ENCODE measurements at places on chromosomes 3 and 15. TPM values are rescaled to one million over a fixed set of nuclear protein-coding genes. Genes with fewer than 3 reads are reported as not detected.

ARGFX gene
- not detected for polyA plus RNA-seq

- no peak for DNase-seq
Measured at GRCh38 chr15:81126892-81127291, 7.2 kb upstream of the CFAP161 start.

DNA sequence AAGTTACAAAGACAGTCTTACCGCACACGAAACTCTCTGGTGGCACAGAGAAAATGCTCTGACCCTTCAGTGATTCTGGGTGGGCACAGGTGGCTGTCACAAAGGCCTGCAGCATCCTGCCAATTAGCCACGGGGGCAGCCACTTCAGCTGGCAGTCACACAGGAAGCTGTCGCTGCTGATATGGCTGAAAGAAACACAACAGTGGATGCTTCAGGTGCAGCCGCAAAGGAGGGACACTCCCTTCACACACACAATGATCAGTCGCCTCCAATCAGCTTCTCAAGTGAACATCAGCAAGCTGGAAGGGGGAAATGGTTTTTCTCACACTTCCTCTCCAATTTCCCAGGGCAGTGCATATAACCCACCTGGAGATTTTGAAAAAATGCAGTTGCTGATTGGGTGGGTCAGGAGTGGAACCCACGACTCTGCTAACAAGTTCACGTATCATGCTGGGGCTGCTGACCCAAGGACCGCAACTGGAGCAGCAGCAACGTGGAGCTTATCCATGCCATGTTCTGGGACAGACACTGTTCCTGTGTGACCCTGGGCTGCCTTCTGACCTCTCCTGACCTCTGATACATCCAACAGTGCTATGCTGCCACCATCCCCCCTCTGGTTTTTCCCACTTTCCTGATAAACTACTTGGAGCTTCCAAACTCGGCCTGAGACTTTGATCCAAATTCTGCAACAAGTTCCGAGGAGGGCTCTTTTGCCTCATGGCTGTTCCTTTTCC, 106.6 kb downstream of the LRIG1 start:
- DNase-seq, result no peak

C3orf22 gene
- not detected for polyA plus RNA-seq

PIGZ gene
- 0.96 TPM for polyA plus RNA-seq

DNA sequence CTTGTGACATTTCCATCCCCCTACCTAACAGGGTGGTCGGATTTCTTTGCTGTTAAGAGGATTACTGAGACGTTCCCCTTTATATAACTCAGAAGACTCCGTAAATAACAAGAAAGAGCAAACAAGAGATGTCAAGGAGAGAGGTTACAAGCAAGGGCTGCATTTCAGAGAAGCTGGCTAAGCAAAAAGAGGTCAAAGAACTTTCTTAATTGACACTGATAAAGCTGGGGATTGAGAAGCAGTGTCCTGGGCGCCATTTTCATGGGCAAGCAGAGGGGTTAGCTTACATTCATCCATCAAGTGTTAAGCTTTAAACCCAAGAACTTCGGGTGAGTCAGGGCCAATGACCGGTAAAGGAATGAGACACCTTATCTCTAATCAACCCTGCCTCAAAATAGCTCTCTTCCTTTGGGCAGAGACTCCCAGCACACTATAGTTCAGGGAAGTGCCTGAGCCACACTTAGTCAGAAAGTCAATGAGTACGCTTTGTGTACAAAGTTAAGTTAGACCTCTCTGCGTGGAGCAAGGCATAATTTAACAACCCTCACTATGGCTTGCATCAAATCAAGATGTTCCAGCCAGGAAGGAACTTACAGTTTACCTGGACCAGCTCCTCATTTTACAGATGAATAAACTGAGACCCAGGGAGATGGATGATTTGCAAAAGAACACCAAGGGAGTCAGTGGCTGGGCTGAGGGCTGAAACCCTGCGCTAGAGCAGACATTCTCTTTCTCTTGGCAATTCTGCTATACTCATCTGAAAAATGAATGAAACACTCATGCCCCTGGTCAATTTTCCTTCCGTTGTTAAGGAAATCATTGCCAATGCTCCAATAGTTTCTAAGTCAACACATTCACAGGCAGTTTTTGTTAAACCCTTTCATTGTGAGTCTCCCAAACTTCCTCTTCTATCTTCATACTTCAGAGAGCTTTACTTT, 44.6 kb downstream of the CCNL1 start:
- DNase-seq, result no peak

DNA sequence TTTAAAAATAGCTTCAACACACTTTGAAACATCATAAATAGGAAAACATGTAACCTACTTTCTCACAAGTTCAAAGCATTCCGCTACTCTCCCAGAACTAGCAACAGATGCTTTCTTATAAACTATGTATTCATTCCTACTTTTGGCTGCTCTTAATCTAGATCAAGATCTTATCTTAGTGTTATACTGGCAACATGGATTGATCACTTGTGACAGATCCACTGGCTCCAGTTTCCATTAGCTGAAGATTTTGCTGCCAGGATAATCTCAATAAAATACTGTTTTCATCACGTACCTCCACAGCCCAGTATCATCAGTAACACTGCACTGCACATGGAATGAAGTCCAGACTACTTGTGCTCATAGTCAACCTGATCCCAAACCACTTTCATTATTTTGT, 491.7 kb upstream of the AGTR1 start:
- DNase-seq, result no peak

WNT7A gene
- polyA plus RNA-seq, result 0.07 TPM

TCAIM gene
- polyA plus RNA-seq, result 46.7 TPM

DNA sequence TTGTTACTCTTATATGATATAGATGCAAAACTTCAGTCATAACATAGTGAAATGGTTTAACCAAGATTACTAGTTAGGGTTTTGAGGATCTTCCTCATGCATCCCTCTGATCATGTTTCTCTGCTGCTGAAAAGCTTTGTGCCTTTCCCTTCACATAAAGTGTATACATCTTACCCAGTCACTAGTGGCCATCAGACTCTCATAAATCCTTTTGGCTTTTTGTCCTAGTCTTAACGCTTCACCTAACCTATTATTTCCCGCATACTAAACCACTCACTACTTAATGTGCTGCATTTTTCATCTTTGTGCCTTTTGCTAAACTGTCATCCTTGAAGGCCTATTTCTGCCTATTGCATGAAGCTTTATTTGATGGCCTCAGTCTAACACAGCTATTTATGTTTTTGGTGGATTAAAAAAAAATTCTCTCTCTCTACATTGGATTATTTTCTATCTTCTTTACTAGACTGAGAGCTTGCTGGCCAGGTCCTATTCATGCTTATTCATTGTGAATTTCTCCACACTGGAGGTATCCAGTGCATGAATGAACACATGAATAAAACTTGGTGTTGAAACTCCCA, 717.6 kb upstream of the GOLIM4 start:
- DNase-seq, result no peak

- no peak for DNase-seq
Measured at GRCh38 chr15:40721701-40722100, 26.7 kb downstream of the RAD51 start.

GRCh38 chr3:129268396-129268795, 10.3 kb upstream of the HMCES start:
- no peak for DNase-seq

PTPRG gene
- 76.9 TPM for polyA plus RNA-seq
